ENCODE measurements at places on chromosomes 1 and 21.
A peak's percentile ranks its signal among the peaks of the same experiment; 100 is the strongest.

DNA sequence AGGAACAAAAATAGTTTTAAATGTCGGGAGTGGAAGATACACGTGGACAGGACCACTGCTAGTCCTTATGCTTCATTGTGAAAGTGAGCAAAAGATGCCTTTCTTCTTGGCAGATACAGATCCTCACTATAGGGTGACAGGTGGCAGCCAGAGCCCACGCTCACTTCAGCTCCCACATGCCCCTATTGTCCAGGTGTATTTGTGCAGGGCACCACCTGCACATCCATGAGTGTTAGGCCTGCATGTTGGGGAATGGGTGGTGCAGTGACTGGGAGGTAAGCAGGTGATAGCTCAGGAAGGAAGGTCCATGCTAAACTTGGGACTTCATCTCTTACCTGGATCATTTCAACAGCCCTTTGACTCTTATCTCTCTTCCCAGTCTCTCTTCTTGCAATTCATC lies 27.4 kb downstream of the SLC5A9 start:
- peak; percentile 36 for DNase-seq
- H3K4me3 ChIP-seq: no peak overlapping the region
- H3K36me3 ChIP-seq: no peaks in the 10 kb centered on the region
- peaks cover 8% of the 10 kb centered on the region for H3K4me1 ChIP-seq

DNA sequence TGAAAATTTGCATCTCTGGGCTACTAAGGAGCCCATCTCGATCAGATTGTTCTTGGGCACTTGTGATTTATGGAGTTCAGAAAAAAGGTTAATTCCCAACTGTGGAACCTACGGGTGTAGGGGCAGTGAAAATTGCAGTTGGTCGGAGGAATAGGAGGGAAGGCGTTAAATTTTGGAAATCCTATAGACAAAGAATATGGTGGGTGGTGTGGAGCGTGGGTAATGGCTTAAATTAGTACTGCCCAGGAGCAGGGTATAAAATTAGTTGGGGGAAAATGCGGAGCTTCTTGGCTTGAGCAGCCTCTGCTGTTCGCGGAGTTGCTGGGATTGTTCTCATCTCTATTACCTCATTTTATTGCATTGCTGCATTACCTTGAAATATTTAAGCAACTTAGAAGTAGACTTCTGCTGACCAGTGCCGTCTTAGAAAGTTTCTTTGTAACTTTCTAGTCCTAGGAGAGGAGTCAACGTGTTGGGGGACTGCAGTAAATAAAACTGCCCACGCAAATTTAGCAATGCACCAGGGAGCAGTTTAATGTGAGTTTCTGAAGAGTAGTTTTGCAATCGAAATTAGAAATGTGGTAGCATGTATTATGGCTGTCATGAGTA lies 514 bp downstream of the S1PR1 start:
- H3K36me3 ChIP-seq: peaks cover 9% of the 10 kb centered on the region
- no peak overlapping the region for H3K27ac ChIP-seq
- H3K4me3 ChIP-seq: peak overlapping the region; percentile 86
- DNase-seq: no peak
- H3K4me1 ChIP-seq: peaks cover 26% of the 10 kb centered on the region

DNA sequence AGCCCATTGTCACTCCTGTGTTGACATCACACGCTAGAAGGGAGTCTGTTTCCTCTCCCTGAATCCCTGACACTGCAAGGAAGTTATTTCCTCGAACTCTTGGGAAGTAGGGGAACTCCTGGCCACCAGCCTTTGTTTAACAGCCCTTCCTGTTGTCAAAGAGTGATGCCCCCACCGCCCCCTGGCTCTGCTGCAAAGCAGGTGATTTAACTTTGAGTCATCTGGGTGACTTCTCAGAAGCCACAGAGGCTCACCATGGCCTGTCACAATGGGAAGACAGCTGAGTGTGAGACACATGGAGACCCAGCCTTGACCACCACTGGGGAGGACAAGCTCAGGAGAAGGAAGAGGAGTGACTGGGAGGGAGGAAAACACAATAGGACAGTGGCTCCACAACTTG lies 182.8 kb downstream of the PSMG1 start:
- no peaks in the 10 kb centered on the region for H3K36me3 ChIP-seq
- H3K4me3 ChIP-seq: no peak overlapping the region
- no peaks in the 10 kb centered on the region for H3K27me3 ChIP-seq

DNA sequence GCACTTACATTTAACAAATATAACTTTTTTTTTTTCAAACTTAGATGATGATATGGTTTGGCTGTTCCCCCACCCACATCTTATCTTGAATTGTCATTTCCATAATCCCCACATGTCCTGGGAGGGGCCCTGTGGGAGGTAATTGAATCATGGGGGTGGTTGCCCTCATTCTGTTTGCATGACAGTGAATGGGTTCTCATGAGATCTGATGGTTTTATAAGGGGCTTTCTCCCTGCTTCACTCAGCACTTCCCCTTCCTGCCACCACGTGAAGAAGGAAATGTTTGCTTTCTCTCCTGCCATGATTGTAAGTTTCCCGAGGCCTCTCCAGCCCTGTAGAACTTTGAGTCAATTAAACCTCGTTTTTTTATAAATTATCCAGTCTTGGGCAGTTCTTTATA lies 432.6 kb downstream of the AMY1C start:
- no peaks in the 10 kb centered on the region for H3K27me3 ChIP-seq
- no peak for DNase-seq
- peaks cover 9% of the 10 kb centered on the region for H3K36me3 ChIP-seq
- H3K4me3 ChIP-seq: no peak overlapping the region
- H3K4me1 ChIP-seq: peaks cover 27% of the 10 kb centered on the region

- H3K27me3 ChIP-seq: no peaks in the 10 kb centered on the region
- H3K36me3 ChIP-seq: no peaks in the 10 kb centered on the region
- no peak for DNase-seq
- no peaks in the 10 kb centered on the region for H3K4me1 ChIP-seq
These were observed 7.9 kb upstream of the GNPAT start for GRCh38 chr1:231232870-231233734.

DNA sequence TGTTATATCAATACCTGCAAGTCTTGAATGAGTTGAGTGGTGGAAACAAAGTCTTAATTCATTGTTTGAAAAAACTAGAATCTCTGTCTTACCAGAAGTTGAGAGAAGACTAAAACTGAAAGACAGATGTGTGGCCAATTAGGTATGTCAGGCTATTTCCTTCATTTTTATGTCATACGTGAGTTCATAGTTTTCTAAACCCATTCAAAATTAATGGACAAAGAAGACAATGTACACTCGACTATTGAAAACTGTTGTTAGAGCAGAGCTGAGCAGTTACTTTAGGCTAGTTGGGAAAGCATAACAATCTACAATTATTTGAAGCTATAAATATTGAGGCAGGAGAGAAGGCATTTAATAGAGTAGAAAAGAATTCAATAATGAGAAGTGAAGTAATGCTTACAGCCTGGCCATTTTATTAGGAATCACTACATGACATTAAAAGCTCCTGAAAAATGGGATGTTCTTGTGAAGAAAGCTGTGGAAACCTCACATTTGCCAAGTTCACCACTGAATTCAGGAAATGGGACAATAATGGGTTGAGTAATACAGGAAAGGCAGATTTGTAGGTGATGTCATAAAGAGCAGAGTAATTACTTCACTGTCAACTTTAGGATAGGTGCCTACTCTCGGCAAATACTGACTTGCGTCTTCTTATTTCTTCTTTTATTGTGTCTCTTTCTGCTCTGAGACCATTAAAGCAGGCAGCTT lies 204.4 kb downstream of the PLA2G4A start:
- H3K36me3 ChIP-seq: peaks cover 25% of the 10 kb centered on the region
- H3K4me3 ChIP-seq: no peak overlapping the region
- no peak for DNase-seq
- H3K27ac ChIP-seq: no peak overlapping the region
- no peaks in the 10 kb centered on the region for H3K27me3 ChIP-seq

- no peak overlapping the region for H3K27ac ChIP-seq
- peaks cover 1% of the 10 kb centered on the region for H3K36me3 ChIP-seq
- peaks cover 3% of the 10 kb centered on the region for H3K4me1 ChIP-seq
- H3K4me3 ChIP-seq: no peak overlapping the region
- no peaks in the 10 kb centered on the region for H3K27me3 ChIP-seq
- no peak for DNase-seq
These were observed 109.0 kb upstream of the GREM2 start for GRCh38 chr1:240720976-240721375.

GRCh38 chr1:156905651-156906050 lies 12.1 kb downstream of the PEAR1 start:
- H3K36me3 ChIP-seq: no peaks in the 10 kb centered on the region
- no peak overlapping the region for H3K4me3 ChIP-seq
- peaks cover 7% of the 10 kb centered on the region for H3K4me1 ChIP-seq
- no peak overlapping the region for H3K27ac ChIP-seq
- peaks cover 2% of the 10 kb centered on the region for H3K27me3 ChIP-seq

DNA sequence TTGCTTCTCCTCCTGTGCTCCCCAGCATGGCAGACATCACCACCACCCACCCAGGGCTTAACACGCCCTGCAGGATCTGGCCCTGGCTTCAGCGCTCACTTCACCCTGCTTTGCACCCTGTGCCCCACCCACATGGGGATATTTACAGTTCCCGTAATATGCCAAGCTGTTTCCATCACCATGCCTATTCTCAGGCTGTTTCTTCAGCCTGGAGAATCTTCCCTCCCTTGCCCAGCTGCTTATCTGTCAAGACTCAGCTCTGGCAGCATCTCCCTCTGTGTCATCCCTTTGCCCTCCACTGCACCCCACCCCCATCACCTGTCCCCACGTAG lies 3.6 kb upstream of the AHCYL1 start:
- H3K4me1 ChIP-seq: peaks cover 19% of the 10 kb centered on the region
- DNase-seq: no peak
- H3K27ac ChIP-seq: no peak overlapping the region

- H3K27ac ChIP-seq: no peak overlapping the region
These were observed 63.9 kb downstream of the CD247 start for GRCh38 chr1:167454304-167454893.

DNA sequence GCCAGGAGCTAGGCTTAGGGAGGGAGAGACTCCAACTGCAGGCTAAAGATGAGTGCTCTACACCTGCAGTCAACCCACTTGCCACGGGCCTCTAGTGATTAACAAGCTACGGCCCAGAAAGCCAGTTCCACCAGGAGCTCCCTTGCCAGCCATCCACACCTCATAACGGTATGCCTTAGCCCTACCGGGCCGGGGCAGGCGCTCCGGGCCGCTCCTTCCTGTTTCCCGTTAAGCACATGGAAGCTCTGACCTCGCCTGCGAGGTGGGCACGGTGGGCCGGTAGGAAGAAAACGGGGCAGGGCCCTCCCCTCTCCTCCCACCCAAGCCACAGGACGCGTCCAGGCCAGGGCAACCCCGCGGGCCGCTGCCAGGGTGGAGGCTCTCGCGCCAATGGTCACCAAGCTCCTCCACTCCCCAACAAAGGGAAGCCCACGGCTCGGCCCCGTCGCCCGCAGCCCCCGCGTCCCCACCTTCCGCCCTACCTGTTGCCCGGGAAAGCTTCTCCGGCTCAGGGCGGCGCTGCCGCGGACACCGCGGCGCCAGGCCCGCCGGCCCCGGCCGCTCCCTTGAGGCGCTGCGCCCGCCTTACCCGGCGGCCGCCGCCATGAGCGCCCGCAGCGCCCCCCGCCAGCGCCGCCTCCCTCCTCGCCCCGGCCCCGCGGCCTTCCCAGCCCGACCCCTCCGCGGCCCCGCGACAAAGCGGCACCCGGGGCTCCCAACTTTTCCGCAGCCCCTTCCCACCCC lies 627 bp downstream of the CERS2 start:
- peaks cover 64% of the 10 kb centered on the region for H3K4me1 ChIP-seq
- H3K27ac ChIP-seq: no peak overlapping the region
- peak; percentile 39 for DNase-seq
- peaks cover under 1% of the 10 kb centered on the region for H3K36me3 ChIP-seq
- peak overlapping the region; percentile 74 for H3K4me3 ChIP-seq

DNA sequence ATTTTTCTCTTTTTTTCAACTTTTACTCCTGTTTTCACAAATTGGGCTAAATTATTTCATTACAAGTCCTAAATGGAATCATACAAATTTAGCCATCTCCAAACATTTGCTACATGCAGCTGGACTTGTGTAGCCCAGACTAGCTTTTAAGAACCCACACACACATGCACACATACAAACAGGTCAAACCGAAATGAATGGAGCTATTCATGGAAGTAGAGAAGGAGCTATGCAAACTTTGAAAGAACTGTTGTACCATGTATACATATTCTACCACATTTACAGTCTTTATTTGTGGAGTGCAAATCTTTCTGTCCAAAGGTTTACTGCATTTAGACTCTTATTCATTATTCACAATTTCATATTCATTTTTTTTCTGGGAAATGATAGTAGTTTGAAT lies 189.1 kb upstream of the RNPC3 start:
- H3K4me1 ChIP-seq: no peaks in the 10 kb centered on the region
- no peak overlapping the region for H3K27ac ChIP-seq
- no peak overlapping the region for H3K4me3 ChIP-seq
- H3K36me3 ChIP-seq: no peaks in the 10 kb centered on the region

DNA sequence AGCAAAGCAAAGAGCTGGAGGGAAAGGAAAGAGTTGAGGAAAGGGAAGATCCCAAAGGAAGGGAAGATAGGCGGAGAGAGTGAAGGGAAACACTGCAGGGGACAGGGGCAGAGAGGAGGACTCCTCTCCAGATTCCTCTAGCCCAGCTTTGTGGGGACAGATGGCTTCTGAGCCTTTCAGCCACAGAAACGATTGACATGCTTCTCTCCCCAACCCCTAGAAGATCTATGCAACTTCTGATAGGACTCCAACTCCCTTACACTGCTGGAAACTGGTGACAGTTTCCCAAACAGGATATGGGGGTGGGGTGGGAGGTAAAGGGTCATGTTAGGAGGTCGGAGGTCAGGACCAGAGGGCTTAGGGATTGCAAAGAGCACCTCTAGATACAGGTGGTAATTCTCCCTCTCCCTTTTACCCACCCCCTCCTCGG lies 6.5 kb downstream of the MEX3A start:
- H3K27me3 ChIP-seq: no peaks in the 10 kb centered on the region
- peaks cover 84% of the 10 kb centered on the region for H3K4me1 ChIP-seq
- peaks cover 8% of the 10 kb centered on the region for H3K36me3 ChIP-seq
- H3K27ac ChIP-seq: peak overlapping the region; percentile 91
- H3K4me3 ChIP-seq: peak overlapping the region; percentile 96
- DNase-seq: no peak

DNA sequence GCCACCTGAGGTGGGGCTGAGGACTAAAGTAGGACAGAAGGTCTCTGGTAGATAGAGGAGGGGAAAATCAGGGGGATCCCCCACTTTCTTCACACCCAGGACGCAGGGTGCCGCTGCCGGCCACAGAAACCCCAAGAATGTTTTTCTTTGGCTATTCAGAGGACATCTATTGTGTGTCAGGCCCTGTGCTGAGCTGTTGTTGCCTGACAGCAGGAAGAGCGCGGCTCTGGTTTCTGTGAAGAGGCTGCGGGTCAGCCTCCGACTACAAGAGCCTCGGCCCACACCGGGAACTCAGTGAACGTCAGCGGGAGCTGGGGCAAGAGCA lies 407 bp upstream of the PIGV start:
- H3K36me3 ChIP-seq: peaks cover 2% of the 10 kb centered on the region

GRCh38 chr1:229557913-229558414 lies 543 bp downstream of the ABCB10 start:
- peak overlapping the region; percentile 81 for H3K4me3 ChIP-seq
- peaks cover 39% of the 10 kb centered on the region for H3K4me1 ChIP-seq
- no peaks in the 10 kb centered on the region for H3K36me3 ChIP-seq
- H3K27me3 ChIP-seq: peaks cover 7% of the 10 kb centered on the region

DNA sequence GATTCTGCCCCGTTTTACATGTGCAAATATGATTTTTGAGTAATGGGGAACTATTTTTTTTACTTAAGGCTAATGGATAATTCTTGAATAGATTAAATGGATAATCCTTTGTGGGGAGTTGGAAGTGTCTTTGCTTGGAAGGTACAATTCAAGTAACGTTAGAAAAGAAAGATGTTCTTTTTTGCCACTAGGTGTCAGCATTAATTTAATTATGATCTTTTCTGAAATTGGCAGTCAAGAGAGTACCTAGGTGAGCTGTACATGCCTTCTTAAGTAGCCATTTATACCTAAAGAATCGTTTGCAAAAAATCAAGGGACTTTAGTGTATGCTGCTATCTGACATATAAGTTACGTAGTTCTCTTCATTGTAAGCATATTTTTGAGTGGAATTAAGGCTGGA lies 2.2 kb downstream of the FBXO28 start:
- peaks cover 2% of the 10 kb centered on the region for H3K27me3 ChIP-seq
- no peak for DNase-seq
- H3K4me1 ChIP-seq: peaks cover 30% of the 10 kb centered on the region
- peaks cover 9% of the 10 kb centered on the region for H3K36me3 ChIP-seq
